ENCODE measurements at places on chromosomes 16 and 17.
A peak's percentile ranks its signal among the peaks of the same experiment; 100 is the strongest.

GRCh38 chr16:53489755-53490154, 13.3 kb downstream of the AKTIP start:
- H3K36me3 ChIP-seq: peaks cover 17% of the 10 kb centered on the region
- no peaks in the 10 kb centered on the region for H3K4me1 ChIP-seq
- no peak for DNase-seq
- H3K27ac ChIP-seq: no peak overlapping the region

GRCh38 chr17:17314501-17315071, 11.4 kb downstream of the NT5M start:
- H3K27me3 ChIP-seq: no peaks in the 10 kb centered on the region
- no peak overlapping the region for H3K27ac ChIP-seq
- no peak overlapping the region for H3K4me3 ChIP-seq
- H3K4me1 ChIP-seq: no peaks in the 10 kb centered on the region
- no peaks in the 10 kb centered on the region for H3K36me3 ChIP-seq
- DNase-seq: no peak

GRCh38 chr17:21039839-21040575, 2.8 kb downstream of the USP22 start:
- H3K4me3 ChIP-seq: no peak overlapping the region
- no peak for DNase-seq

- H3K27ac ChIP-seq: no peak overlapping the region
- no peak overlapping the region for H3K4me3 ChIP-seq
- peaks cover 2% of the 10 kb centered on the region for H3K36me3 ChIP-seq
- no peak for DNase-seq
- H3K27me3 ChIP-seq: no peaks in the 10 kb centered on the region
Observed at GRCh38 chr17:4124999-4125398, 17.8 kb downstream of the ZZEF1 start.

DNA sequence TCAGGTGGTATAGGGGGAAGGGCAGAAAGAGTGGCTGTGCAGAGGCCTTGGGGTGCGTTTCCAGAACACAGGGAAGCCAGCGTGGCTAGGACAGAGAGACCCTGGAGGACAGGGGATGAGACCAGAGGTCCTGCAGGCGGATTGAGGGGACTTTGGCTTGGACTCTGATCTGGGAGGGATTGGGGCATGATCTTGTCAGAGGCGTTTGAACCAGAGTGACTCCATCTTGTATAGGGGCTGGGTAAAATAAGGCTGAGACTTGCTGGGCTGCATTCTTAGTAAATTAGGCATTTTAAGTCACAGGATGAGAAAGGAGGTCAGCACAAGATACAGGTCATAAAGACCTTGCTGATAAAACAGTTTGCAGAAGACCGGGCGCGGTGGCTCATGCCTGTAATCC, 5.4 kb upstream of the NATD1 start:
- no peak overlapping the region for H3K4me3 ChIP-seq
- no peaks in the 10 kb centered on the region for H3K27me3 ChIP-seq
- no peaks in the 10 kb centered on the region for H3K36me3 ChIP-seq
- no peak for DNase-seq
- no peaks in the 10 kb centered on the region for H3K4me1 ChIP-seq

DNA sequence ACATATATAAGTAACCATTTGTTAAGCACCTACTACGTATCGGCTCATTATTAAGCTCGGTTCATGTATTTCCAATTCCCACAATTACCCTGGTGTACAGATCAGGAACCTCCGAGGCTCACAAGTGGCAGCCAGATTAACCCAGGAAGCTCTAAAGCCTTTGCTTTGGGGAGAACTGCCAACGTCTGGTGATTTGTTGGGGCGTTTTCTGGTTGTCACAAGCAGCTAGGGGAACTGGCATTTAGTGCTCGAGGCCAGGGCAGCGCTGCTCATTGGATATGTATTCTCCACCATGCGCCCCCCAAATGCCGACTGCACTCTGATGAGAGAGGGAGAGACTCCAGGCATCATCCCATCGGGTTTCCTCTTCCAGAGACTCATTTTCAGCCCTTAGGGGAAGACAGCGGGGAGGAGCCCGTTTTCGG, 541 bp downstream of the ZNF18 start:
- no peak for DNase-seq
- no peaks in the 10 kb centered on the region for H3K36me3 ChIP-seq
- peak overlapping the region; percentile 98 for H3K4me3 ChIP-seq
- no peak overlapping the region for H3K27ac ChIP-seq

GRCh38 chr16:22194707-22195444, 11.2 kb upstream of the EEF2K start:
- H3K4me1 ChIP-seq: 0 out of 2 replicates have a peak, but pooled peaks cover 2% of the 10 kb centered on the region
- no peak for DNase-seq
- no peak overlapping the region for H3K4me3 ChIP-seq
- H3K27ac ChIP-seq: no peak overlapping the region
- H3K36me3 ChIP-seq: no peaks in the 10 kb centered on the region

- H3K27ac ChIP-seq: no peak overlapping the region
- no peak for DNase-seq
- no peaks in the 10 kb centered on the region for H3K4me1 ChIP-seq
- H3K4me3 ChIP-seq: no peak overlapping the region
- no peaks in the 10 kb centered on the region for H3K36me3 ChIP-seq
Observed at GRCh38 chr17:32529604-32530003, 42.8 kb downstream of the CDK5R1 start.
